Foreskin keratinocyte (primary cell): ENCODE measurements at places on chromosomes 1 and 21.

GRCh38 chr1:58982259-58982998, 198.6 kb upstream of the JUN start:
- no peak for DNase-seq

DNA sequence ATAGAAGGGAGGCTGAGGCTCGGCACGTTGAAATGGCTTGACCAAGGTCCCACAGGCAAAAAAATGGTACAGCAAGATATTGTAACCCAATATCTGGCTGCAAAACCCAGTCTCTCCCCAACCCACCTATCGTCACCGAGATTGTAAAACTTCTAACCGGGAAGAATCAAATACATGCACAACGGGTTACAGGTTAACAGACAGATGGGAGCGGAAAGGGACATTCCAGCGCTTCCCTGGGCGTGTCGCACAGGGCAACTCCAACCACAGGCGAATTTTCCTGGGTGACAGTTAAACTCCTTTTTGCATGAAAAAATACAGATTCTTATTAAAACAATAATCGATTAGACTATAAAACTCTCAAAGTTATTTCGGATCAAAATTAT, 31.8 kb upstream of the JUN start:
- DNase-seq, result peak; percentile 68

DNA sequence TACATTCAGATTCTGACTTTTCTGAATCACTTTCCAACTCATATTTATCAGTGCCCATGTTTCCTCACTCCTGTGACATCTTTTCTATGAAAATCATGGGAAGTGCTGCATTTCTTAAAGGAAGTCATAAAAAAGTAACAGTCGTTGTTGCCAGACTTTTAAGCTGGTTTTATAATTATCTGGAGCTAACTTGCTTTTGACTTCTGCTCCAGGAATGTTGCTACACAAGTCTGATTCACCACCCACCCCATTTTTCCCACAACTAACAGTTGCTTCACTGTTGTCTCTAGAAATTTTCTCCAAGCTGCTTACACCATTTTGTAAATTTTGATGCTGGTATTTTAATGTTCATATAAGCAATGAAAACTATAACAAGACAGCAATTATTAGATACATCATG, 12.2 kb downstream of the FCRLB start:
- peak; percentile 88 for DNase-seq

- no peak for DNase-seq
These were observed 495.5 kb upstream of the RGS18 start for GRCh38 chr1:191662746-191663145.

DNA sequence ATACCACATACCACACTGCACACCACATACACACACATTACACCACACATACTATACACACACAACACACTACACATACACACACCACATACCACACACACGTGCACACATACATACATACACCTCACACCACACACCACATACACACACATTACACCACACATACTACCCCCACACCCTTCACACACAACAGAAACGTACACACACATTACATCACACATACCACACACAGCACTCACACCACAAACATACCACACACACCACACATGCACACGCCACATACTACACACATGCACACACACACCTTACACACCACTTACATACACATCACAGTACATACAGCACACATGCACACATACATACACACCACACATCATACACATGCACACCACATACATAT, 28.5 kb downstream of the RAB7B start:
- DNase-seq, result no peak

DNA sequence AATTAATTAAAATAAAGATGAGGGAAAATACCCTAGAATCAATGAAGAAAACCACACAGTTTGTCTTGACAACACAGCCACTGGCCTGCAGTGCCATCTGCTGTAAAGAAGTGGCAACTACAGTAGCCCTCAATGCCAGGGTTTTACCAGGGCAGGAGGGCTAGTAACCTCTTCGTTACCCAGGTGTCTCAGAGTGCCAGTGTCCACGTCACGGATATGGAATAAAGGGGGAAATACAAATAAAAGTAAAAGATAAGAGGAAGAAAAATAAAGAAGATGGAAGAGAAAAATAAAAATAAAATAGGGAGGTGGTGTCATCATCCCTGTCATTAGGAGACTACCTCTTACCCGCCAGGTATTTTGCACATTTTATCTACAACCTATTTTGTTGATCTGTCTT, 14.2 kb upstream of the SLC44A3 start:
- DNase-seq, result no peak

- DNase-seq, result no peak
These were observed 24.8 kb downstream of the TM2D1 start for GRCh38 chr1:61699911-61700851.

DNA sequence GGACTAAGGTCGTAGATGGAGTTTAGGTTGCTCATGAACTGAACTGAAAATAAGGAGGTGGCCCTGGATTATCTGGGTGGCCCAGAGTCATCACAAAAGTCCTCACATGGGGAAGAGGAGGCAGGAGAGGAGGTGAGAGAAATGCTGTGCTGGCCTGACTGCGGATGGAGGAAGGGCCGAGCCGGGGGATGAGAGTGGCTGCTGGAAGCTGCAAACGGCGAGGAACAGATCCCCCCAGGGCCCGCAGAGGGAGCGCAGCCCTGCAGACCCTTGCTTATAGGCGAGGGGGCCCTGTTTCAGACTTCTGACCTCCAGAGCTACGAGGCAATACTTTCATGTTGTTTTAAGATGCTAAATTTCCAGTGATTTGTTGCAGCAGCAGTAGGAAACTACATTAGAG, 102.7 kb upstream of the C1orf174 start:
- no peak for DNase-seq

DNA sequence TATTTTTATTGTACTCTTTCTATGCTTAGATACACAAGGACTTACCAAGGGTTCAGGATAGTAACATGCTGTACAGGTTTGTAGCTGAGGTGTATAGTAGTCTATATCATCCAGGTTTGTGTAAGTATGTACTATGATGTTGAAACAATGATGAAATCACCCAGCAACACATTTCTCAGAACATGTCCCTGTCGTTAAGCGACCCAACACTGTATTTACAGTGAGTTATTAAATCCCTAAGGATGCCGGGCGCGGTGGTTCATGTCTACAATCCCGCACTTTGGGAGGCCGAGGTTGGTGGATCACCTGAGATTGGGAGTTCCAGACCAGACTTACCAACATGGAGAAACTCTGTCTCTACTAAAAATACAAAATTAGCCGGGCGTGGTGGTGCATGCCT, 21.6 kb upstream of the RCOR3 start:
- DNase-seq, result no peak

DNA sequence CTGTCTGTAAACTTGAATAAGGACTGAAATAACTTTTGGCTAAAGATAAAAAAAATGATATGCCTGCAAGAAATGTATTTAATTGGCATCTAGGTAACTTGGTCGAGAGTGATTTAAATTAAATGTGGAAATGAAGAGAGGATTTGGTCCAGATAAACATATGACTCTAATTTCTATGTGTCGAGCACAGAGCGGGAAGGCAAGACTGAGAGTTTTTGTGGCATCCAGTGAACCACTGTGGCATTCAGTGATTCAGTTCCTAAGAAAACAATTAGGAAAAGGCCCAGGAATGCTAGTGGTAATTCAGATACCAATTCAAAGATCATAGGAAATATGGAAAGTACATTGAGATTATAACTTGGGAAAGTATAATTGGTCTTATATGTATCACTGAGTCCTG, 39.6 kb downstream of the PDE4B start:
- DNase-seq, result no peak

- no peak for DNase-seq
These were observed 983.4 kb upstream of the PRMT6 start for GRCh38 chr1:106072909-106073600.

- no peak for DNase-seq
These were observed 69.4 kb downstream of the EVA1C start for GRCh38 chr21:32481875-32482408.

DNA sequence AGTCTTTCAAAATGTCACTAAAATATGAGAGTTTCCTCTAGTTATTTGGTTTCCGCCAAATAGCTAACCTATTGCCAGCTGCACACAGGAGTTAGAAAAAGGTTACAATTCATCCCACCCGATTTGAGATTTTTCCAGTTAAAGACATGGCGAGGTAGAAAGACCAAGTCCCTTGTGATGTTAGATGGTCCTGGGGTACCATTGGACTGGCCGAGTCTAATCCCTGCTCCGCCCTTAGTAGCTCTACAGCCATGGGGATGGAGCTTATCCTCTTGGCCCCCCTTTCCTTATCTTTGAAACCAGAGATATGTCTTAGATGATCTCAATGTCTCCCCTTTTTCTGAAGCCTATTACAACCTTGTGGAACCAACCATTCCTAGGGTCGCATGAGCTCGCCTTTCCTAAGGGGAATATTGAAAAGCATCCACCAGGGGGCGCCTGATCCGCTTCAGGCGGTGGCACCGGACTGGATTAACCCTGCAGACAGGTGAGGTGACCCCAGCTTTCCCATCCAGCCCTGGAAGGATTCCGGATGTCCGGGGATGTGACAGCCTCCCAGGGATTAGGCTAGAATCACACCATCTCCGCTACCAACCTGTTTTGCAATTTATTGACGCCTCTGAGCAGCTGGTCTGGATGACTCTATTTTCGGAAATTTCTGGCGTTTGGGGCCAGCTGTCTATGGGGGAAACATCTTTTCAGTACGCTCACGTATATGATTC, 68.3 kb upstream of the SIM2 start:
- peak; percentile 14 for DNase-seq

DNA sequence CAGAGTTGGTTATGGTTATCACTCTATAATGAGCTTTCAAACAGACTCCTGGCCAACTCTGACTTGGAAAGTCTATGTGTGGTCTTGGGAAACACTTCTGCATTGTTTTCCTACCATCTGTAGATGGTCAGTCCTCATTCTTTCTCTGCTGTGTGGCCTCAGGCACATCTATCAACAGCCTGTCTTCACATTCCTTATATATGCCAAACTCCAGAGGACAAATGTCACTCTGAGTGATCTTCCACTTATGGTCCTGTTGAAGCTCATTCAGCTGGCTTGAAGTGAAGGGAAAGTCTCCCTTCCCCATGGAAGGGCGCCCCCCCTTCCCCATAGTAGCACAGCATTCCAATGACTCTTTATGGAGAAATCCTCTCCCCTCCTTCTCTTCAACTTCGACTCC, 58.7 kb downstream of the VANGL2 start:
- no peak for DNase-seq

DNA sequence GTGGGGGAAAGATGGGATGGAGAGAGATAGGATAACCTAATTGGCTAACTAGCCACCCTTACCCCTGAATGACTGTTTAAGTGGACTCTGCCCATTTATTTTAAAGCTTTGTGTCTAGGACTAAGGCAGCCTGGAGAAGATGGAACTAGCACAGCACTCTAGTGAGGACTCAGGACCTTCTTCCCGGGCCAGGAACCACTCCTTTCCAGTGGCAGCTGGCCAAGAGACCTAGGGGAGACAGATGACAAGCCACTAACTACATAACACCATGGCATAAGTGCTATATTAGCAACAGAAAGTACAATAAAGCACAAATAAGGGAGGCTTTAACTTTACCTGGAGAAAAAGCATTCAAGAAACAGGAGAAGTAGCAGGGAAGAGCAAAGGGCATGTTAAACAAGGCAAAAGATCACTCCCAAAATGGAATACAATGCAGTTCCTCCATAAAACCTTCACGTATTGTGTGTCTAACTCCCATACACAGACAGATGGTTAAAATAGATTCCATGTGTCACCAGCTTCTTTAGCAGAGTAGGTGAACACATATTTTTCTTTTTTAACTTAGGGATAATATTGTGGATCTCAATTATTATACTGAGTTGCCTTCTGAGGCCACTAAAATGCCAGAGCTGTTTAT, 20.6 kb downstream of the CLCA1 start:
- no peak for DNase-seq

DNA sequence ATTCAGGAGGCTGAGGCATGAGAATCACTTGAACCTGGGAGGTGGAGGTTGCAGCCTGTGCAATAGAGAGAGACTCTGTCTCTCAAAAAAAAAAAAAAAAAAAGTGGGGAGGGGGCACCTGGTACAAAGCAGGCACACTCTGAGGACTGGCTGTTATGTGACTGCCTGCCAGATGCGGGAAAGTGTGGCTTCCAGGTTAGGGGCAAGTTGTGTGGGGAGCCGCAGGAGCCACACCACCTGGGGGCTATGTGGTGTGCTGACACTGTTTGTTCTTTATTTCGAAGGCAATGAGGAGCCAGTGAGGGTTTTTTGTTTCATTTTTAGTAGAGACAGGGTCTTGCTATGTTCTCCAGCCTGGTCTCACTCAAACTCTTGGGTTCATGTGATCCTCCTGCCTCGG, 5.7 kb downstream of the THEMIS2 start:
- DNase-seq, result no peak

GRCh38 chr1:119275145-119276134, 93.1 kb upstream of the HAO2 start:
- no peak for DNase-seq

- peak; percentile 52 for DNase-seq
These were observed 25.3 kb downstream of the ACTA1 start for GRCh38 chr1:229408458-229409037.

GRCh38 chr21:42463861-42464515, 32.0 kb downstream of the RSPH1 start:
- peak; percentile 26 for DNase-seq

- peak; percentile 46 for DNase-seq
These were observed 12.9 kb downstream of the PIGM start for GRCh38 chr1:160018900-160019299.

GRCh38 chr1:78385744-78386462, 104.9 kb upstream of the PTGFR start:
- DNase-seq, result no peak

DNA sequence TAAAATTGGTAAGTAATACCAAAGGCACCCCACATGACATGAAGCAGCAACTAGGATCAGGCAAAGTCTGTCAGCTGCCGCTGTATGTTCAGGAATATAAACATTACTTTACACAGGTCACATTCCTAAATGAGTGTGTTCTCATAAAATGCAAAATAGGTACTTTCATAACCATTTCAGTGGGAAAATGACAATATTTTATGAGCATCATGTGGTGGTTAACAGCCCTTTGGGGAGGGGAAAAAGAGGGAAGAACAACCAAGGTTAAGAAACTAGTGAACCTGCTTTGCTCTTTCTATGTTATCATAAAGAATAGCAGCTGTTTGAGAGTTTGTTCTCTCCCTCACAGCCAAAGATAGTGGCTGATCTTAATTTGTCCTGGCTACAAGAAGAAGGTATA, 105.4 kb upstream of the LBR start:
- DNase-seq, result no peak

GRCh38 chr1:202586018-202586821, 124.0 kb downstream of the SYT2 start:
- DNase-seq, result no peak

- no peak for DNase-seq
These were observed 1.9 kb upstream of the UBASH3A start for GRCh38 chr21:42401820-42402251.

GRCh38 chr1:112850034-112850757, 105.8 kb downstream of the SLC16A1 start:
- no peak for DNase-seq
